Glutamatergic neuron (in vitro differentiated cells): ENCODE measurements at places on chromosomes 7 and 10. TPM values are rescaled to one million over a fixed set of nuclear protein-coding genes. Genes with fewer than 3 reads are reported as not detected.

DNA sequence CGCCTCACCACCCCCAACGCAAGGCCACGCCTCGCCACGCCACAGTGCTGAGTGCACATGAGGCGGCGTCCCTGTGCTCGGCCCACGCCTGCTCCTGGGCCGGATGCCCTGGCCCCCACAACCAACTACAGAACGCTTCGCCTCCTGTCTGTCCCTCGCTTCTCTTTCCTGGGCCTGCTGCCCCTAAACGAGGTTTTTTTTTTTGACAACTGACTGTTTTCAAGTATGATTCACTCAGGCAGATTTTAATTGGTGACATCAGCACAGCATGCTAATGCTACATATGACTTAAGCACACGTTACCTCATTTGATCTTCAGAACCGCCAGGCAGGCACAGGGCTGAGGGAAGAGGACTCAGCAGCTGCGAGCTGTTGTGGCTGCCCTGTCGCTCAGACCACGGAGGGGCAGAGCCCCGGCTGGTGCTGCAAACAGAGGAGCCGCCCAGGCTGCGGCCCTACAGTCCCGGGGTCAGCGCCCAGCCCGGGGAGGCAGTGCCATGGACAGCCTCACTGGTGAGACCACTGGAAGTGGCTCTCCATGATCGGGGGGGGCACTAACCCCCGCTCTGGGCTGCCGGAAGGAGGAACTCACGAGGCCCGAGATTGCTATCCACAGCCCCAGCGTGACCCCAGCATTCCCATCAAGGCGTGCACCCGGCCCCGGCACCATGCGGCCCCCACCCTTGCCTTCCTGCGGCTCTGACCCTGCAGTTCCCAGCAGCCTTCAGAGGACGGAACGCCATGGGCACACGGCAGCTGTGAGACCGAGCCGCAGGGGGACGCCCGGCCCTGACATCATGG lies 212.8 kb downstream of the MAD1L1 start:
- H3K4me1 ChIP-seq = peaks cover 21% of the 10 kb centered on the region
- H3K36me3 ChIP-seq = peaks cover 9% of the 10 kb centered on the region
- peak overlapping the region; percentile 77 for H3K27ac ChIP-seq
- no peak overlapping the region for H3K4me3 ChIP-seq

GRCh38 chr10:107623292-107623691 lies 458.8 kb upstream of the SORCS1 start:
- no peak overlapping the region for H3K4me3 ChIP-seq
- DNase-seq = no peak
- H3K27ac ChIP-seq = no peak overlapping the region
- peaks cover 8% of the 10 kb centered on the region for H3K4me1 ChIP-seq
- H3K27me3 ChIP-seq = peaks cover 2% of the 10 kb centered on the region
- H3K36me3 ChIP-seq = no peaks in the 10 kb centered on the region

GRCh38 chr7:27608776-27609495 lies 53.7 kb downstream of the HIBADH start:
- H3K4me3 ChIP-seq = no peak overlapping the region
- peaks cover under 1% of the 10 kb centered on the region for H3K4me1 ChIP-seq
- no peak overlapping the region for H3K27ac ChIP-seq
- H3K27me3 ChIP-seq = no peaks in the 10 kb centered on the region

DNA sequence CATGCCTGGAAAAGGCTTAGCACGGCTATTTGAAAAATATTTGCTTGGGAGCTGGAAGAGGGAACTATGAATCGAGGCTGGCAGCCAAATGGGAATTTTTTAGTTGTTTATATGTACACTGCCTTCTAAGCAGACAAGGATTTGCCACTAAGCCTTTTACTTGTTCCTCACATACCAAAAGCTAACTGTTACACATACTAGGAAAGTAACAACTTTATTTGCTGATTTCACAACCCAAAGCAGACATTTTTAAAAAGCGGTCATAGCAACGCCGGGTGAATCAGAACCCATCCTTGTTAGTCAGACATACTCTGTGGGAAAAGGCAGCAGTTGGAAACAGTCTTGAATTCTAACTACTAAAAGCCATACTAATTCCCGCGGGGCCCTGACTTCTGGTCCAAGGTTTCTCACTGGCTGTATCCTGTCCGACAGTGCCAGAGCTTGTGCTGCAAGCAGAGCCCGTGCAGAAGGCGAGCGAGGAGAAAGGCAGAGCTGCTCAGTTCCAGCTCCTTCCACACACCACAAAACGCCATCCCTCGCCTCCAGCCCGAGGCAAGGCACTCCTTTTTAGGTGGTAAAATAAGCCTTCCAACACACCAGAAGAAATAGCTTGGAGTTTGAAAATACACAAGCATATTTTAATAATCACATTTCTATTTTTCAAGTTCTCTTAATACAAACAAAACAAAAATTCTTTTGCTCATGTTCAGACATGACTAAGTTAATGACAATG lies 89.2 kb downstream of the RNF216 start:
- peak overlapping the region; percentile 7 for H3K4me3 ChIP-seq
- no peaks in the 10 kb centered on the region for H3K36me3 ChIP-seq
- peaks cover 72% of the 10 kb centered on the region for H3K4me1 ChIP-seq
- peak; percentile 73 for DNase-seq
- peaks cover 2% of the 10 kb centered on the region for H3K27me3 ChIP-seq
- H3K27ac ChIP-seq = peak overlapping the region; percentile 44

MYOZ1 gene
- total RNA-seq = 0.64 TPM

GRCh38 chr7:88357294-88357693 lies 50.6 kb upstream of the STEAP4 start:
- no peak overlapping the region for H3K27ac ChIP-seq
- H3K36me3 ChIP-seq = no peaks in the 10 kb centered on the region

DNA sequence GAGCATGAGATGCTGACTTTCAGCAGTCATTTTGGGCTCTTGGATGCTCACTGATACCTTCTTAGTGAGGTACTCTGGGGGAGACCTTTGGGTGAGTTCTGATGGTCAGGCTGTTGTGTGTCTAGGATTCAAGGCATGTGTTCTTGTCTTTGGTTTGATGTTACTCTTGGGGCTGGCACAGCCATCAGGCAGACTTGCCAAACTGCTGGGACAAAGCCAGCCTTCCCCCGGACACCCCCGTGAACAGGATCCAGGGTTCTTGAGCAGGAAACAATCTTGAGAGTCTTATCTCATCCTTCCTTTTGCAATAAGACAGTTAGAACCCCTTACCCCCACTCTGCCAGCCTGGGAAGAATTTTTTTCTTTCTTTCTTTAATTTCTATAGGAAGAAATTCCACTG lies 42.2 kb downstream of the SUFU start:
- no peaks in the 10 kb centered on the region for H3K4me1 ChIP-seq
- peaks cover 4% of the 10 kb centered on the region for H3K27me3 ChIP-seq
- H3K4me3 ChIP-seq = no peak overlapping the region
- no peak overlapping the region for H3K27ac ChIP-seq
- no peaks in the 10 kb centered on the region for H3K36me3 ChIP-seq

DNA sequence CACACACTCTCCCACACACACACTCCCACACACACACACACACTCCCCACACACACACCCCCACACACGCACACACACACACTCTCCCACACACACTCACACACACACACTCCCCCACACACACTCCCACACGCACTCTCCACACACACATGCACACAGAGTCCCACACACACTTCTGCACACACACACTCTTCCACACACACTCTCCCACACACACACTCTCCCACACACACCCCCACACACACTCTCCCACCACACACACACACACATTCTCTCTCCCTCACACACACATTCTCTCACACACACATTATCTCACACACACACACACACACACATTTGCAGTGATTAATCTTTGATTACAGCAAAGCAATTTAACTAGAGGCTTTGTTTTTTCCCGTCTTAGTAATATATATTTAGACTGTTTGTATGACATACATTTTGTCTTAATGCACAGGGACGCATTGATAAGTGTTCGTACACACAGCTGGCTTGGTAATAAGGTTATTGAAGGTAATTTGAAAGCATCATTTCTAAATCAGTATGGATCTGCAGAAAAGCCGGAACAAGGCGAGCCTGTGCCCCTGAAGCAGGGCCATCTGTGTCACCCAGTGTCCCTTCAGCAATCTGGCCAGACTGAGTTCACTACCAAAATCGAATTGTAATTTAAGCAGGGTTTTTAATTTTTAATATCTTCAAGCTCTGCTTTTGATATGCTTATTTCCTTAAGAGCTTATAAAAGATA lies 69.9 kb upstream of the SH2B2 start:
- no peak overlapping the region for H3K4me3 ChIP-seq
- peaks cover 19% of the 10 kb centered on the region for H3K4me1 ChIP-seq
- DNase-seq = no peak
- H3K27me3 ChIP-seq = peaks cover 12% of the 10 kb centered on the region
- H3K27ac ChIP-seq = peak overlapping the region; percentile 46
- H3K36me3 ChIP-seq = no peaks in the 10 kb centered on the region

CYP2C8 gene
- total RNA-seq = 3.2 TPM

- H3K36me3 ChIP-seq = peaks cover 14% of the 10 kb centered on the region
- peak overlapping the region; percentile 95 for H3K4me3 ChIP-seq
- H3K27ac ChIP-seq = no peak overlapping the region
- H3K27me3 ChIP-seq = no peaks in the 10 kb centered on the region
These were observed 1.2 kb downstream of the ZNF212 start for GRCh38 chr7:149240637-149241036.

DNA sequence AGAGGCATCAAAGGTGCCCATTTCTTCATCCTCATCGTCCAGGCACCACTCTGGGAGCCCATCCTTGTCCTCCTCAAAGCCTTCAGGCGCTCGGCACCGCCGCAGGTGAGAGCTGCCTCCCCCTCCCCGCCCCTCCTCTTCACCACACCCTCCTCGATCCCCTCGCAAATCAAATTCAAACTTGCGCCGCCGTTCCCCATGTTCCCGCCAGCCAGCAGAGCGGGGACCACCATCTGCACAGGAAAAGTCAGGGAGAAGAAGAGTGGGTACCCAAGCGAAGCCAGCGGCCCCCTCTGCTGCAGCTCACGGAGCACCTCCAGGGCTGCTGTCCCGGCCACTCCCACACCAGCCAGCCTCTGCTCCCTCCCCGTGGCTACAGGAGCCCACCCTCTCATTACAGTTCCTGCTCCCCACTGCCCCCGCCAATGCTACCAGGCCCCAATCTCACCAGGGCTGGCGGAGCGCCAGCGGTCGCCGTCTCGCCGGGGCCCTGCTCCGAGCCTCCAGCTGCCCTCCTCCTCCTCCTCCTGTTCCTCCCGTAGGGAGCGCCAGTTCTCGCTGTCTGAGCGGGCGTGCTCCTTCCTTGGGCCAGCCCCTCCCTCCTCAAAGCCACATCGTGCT lies 7.7 kb downstream of the GIGYF1 start:
- H3K27me3 ChIP-seq = peaks cover 10% of the 10 kb centered on the region
- DNase-seq = no peak
- no peak overlapping the region for H3K27ac ChIP-seq
- H3K4me3 ChIP-seq = no peak overlapping the region
- H3K36me3 ChIP-seq = no peaks in the 10 kb centered on the region

LRRC17 gene
- 0.34 TPM for total RNA-seq

- H3K4me3 ChIP-seq = no peak overlapping the region
- H3K36me3 ChIP-seq = no peaks in the 10 kb centered on the region
These were observed 245.0 kb downstream of the MGMT start for GRCh38 chr10:129712000-129712399.

TMEM270 gene
- total RNA-seq = not detected

MEST gene
- 186 TPM for total RNA-seq

DNA sequence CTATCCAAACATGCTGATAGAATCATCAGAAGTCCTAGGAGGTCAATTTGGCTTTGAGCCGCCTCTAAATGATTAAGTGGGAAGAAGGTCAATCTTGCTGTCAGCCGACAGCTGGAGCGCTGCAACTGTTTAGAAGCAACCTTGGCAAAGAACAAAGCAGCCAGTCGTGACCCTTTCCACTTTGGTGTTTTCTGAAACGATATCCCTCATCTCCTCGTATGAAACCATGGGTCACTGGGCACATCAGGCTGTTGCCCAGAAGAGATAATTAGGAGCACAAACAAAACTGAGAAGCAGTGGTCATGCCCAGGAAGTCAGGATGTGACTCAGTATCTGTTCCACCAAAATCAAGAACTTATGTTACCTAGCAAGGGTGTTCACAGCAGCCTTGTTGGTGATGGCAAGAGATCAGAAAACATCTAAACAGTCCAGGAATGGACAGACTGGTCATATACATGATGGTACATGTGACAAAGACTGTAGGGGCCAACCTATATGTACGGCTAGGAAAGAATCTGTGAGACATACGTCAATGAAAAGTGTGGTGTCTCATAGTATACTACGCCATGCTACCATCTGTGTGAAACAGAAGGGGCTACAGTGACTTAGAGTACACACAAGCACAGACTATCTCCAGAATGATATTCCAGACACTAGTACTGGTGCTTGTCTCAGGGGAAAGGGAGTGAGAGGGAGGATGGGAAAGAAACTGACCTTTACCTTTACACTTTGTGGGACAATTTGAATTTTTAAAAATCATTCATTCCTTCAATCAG lies 22.4 kb downstream of the STN1 start:
- no peaks in the 10 kb centered on the region for H3K36me3 ChIP-seq
- H3K27ac ChIP-seq = peak overlapping the region; percentile 87
- H3K4me1 ChIP-seq = peaks cover 60% of the 10 kb centered on the region

GRCh38 chr7:149495785-149496641 lies 1.6 kb downstream of the ZNF746 start:
- H3K27ac ChIP-seq = no peak overlapping the region
- H3K4me3 ChIP-seq = peak overlapping the region; percentile 98
- H3K36me3 ChIP-seq = no peaks in the 10 kb centered on the region
- H3K27me3 ChIP-seq = peaks cover 7% of the 10 kb centered on the region
- peaks cover 4% of the 10 kb centered on the region for H3K4me1 ChIP-seq

GRCh38 chr7:32887395-32887794 lies 4.2 kb downstream of the KBTBD2 start:
- H3K4me1 ChIP-seq = peaks cover 15% of the 10 kb centered on the region
- no peak for DNase-seq
- H3K27ac ChIP-seq = no peak overlapping the region
- H3K27me3 ChIP-seq = peaks cover 11% of the 10 kb centered on the region
- no peaks in the 10 kb centered on the region for H3K36me3 ChIP-seq

- no peak overlapping the region for H3K4me3 ChIP-seq
- no peaks in the 10 kb centered on the region for H3K36me3 ChIP-seq
- no peak overlapping the region for H3K27ac ChIP-seq
- no peaks in the 10 kb centered on the region for H3K27me3 ChIP-seq
- H3K4me1 ChIP-seq = peaks cover 6% of the 10 kb centered on the region
These were observed 174.9 kb upstream of the HPS1 start for GRCh38 chr10:98621630-98622029.

SFRP5 gene
- not detected for total RNA-seq

- H3K27ac ChIP-seq = no peak overlapping the region
- no peaks in the 10 kb centered on the region for H3K36me3 ChIP-seq
- DNase-seq = no peak
- peaks cover 3% of the 10 kb centered on the region for H3K4me1 ChIP-seq
- no peak overlapping the region for H3K4me3 ChIP-seq
These were observed 94.0 kb upstream of the FAM180A start for GRCh38 chr7:135842446-135843179.

CSGALNACT2 gene
- total RNA-seq = 28.3 TPM

DNA sequence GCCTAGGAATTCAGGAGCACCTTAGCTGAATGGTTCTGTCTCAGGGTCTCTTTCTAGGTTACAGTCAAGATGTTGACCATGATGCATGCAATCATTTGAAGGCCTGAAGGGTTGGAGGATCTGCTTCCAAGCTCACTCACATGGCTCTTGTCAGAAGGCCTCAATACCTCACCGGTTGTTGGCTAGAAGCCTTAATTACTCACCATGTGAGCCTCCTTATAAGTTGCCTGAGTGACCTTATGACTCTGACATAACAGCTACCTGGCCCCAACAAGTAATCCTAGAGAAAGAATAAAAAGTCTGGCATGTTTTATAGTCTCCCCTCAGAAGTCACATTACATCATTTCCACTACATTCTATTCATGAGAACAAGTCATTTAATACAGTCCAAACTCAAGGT lies 3.4 kb upstream of the C1GALT1 start:
- peaks cover 7% of the 10 kb centered on the region for H3K4me1 ChIP-seq
- no peak for DNase-seq
- peaks cover 5% of the 10 kb centered on the region for H3K27me3 ChIP-seq
- no peaks in the 10 kb centered on the region for H3K36me3 ChIP-seq
